Upper lobe of left lung (tissue), 6 donors: ENCODE measurements at places on chromosomes 2 and 18. TPM values are rescaled to one million over a fixed set of nuclear protein-coding genes. Genes with fewer than 3 reads are reported as not detected.

Gene CRYBA2
- total RNA-seq, result not detected

Gene TRIM54
- total RNA-seq, result not detected

Gene AUP1
- total RNA-seq, result 337 TPM

- no peaks in the 10 kb centered on the region for H3K36me3 ChIP-seq
- H3K4me1 ChIP-seq, result no peaks in the 10 kb centered on the region
- H3K4me3 ChIP-seq, result no peak overlapping the region
- H3K27me3 ChIP-seq, result no peaks in the 10 kb centered on the region
- no peak for DNase-seq
- H3K27ac ChIP-seq, result no peak overlapping the region
These were observed 88.4 kb downstream of the PMAIP1 start for GRCh38 chr18:59988098-59988706.

GRCh38 chr18:73848656-73849055 is 299.0 kb downstream of the FBXO15 start:
- no peak overlapping the region for H3K27ac ChIP-seq
- no peak overlapping the region for H3K4me3 ChIP-seq

- DNase-seq, result peak; percentile 47
- H3K27ac ChIP-seq, result no peak overlapping the region
- no peaks in the 10 kb centered on the region for H3K27me3 ChIP-seq
- peak overlapping the region; percentile 25 for H3K4me3 ChIP-seq
- no peaks in the 10 kb centered on the region for H3K4me1 ChIP-seq
These were observed 209.4 kb upstream of the CXCR4 start for GRCh38 chr2:136327162-136327852.

DNA sequence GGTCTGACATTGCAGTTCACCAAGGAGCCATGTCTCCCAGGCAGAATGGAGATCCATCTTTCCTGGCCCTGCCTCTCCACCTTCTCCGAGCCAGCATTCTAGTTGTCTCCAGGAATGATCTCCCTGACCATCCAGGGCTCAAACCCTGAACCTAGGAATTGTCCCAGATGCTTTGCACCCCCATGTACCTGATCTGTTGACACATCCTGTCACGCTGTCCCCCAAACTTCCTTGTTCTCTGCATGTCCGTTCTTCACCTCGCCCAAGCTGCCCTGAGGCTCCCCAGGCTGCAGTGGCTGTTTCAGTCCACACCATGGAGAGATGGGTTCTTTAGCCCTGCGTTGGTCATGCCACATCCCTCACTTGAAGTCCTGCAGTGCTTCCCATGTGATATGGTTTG is 7.0 kb upstream of the MBP start:
- H3K27me3 ChIP-seq, result no peaks in the 10 kb centered on the region
- no peak overlapping the region for H3K4me3 ChIP-seq
- no peaks in the 10 kb centered on the region for H3K36me3 ChIP-seq
- no peak overlapping the region for H3K27ac ChIP-seq
- peaks cover 11% of the 10 kb centered on the region for H3K4me1 ChIP-seq
- no peak for DNase-seq

DNA sequence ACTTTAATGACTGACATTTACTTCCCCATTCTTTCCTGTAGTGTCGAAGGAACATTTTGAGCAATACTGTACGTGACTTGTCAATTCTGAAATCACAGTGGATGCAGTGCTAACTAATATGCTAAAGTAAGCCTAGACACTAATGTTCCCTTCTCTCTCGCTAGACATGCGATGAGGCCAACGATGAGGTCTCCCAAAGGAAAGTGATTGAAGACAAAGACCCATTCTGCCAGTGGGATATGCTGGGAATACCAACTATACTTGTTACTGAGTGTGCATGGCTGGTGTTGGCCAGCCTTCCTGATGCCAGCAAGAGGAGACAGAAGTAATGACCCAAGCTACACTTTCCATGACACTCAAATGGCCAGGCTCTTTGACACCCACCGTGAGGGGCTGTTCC is 2.5 kb upstream of the SERPINE2 start:
- no peaks in the 10 kb centered on the region for H3K36me3 ChIP-seq
- no peak for DNase-seq
- H3K4me1 ChIP-seq, result peaks cover 12% of the 10 kb centered on the region
- H3K4me3 ChIP-seq, result no peak overlapping the region
